GOT3 (cell line): ENCODE measurements at places on chromosomes 4 and X.

DNA sequence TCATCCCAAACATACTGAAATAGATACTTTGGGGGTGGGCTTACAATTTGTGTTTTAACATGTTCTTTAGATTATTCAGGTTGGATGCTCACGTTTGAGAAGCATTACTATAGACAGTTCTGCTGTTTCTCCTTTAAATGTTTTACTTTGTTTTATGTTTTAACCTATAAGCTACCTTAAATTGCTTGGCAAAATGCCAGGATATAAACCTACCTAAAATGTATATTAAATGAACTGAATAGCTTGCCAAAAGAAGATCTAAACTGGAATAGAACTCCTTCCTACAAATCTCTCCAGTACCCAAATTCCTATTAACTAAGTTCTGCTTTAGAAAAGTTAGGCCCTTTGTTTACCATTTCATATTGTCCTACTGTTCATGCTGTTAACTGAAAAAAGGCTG is 124.4 kb downstream of the TBX22 start:
- DNase-seq: no peak

- DNase-seq: peak; percentile 11
Measured at GRCh38 chr4:94452476-94453371, 982 bp downstream of the PDLIM5 start.

- no peak for DNase-seq
Measured at GRCh38 chr4:143183513-143184216, 1.1 kb upstream of the USP38 start.

- no peak for DNase-seq
Measured at GRCh38 chrX:139982856-139983255, 17.5 kb upstream of the CXorf66 start.

DNA sequence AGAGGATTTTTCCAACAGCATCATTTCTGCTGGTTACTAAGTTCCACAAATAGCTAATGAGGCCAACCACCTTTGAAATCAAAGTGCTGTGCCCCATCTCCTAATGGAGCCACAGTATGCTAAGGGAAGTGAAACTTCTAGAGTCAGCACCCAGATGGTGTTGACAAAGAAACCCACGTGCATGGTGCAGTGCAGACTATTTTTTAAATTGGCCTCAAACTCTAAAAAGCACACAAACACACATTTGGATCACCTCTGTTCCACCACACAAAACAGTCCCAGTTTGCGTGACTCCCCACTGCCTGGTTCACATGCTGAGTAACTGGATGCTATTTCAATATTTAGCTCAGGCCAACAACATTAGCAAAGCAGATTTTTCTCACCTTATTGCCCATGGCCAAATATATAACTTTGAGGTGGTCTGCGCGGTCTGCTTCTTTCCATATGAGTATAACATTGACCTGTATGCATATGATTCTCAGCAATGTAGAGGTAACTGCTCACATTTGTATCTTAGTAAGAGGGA is 69.9 kb downstream of the AMELX start:
- no peak for DNase-seq

GRCh38 chrX:16113978-16114565 is 9.3 kb upstream of the GRPR start:
- DNase-seq: no peak

GRCh38 chrX:120560405-120560841 is 339 bp downstream of the CUL4B start:
- DNase-seq: no peak

- DNase-seq: peak; percentile 42
Measured at GRCh38 chr4:38867478-38868058, at the start of gene FAM114A1. FAM114A1 (plus strand) TSS chr4:38867806; CDS start chr4:38878079, 10,273 bp downstream.

DNA sequence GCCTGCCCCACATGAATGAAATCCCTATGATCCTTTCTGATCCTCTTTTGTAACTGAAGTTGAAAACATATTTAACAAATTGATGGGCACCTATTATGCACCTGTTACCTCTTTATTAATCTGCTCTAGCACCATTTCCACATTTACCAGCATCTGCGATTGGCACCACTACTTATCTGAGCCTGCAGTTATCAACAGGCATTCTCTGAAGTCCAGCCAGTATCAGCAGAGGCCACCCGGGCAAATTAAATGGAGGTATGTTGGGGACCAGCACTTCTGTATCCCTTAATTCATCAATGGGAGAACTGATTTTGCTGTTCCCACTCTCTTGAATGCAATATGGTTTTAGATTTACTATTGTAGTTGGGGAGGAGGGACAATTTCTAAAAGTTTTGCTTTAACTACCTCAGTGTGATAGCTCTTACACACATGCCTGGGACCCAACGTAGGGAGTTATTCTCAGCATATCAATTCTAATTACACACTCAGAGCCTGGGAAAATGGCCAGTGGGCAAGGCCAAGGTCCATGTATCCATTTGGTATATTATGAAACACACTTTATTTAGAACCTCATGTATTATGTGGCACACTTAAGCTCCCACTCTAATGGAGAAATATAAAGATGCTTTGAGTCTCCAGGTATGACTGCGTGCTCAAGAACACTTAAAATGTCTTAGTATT is 1927.1 kb upstream of the PCDH7 start:
- DNase-seq: no peak
